ENCODE measurements at places on chromosomes 1 and 21.

DNA sequence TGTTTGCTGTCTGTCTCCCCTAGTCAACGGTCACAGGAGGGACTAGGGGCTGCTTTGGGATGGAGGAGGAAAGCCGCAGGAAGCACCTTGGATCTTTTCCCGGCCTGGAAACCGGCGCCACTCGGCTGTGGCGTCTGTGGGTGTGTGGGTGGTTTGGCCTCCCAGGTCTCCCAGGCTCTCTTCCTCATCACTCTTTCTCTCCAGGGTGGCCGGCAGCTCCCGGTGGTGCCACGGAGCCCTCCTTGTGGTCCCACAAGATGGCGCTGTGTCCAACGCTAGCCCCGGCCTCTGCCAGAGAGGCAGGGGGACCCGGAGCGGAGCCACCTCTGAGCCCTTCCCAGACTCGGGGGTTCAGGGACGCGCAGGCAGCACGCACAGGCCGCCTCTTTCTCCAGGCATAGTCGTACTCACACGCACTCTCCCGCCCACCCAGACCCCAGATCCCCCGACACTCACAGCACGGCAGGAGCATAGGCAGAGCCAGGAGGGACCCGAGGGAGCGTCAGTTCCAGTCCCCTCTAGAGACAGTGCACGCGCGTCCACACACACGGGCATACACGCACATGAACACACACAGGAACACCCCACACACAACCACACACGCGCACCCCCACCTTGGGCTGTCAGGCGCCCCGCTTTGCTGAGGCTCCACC lies 31.2 kb downstream of the CDCP2 start:
- DNase-seq: peak; percentile 77

DNA sequence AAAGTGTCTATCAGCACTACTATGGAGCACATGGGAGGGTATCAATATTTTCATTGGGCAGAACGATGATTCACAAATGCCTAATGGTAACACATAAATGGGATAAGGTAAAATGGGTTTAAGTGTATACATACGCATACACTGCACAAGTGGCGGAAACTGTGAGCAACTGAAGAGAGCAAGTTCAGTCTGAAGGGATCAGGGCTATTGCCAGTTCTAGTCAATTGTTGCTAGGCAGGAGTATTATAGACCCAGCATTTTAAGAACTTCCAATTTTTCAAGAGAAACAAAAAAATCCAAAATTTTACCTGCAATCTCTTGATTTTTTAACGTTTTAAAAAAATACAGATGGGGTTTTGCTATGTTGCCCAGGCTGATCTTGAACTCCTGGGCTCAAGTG lies 23.1 kb downstream of the FOXJ3 start:
- no peak for DNase-seq

DNA sequence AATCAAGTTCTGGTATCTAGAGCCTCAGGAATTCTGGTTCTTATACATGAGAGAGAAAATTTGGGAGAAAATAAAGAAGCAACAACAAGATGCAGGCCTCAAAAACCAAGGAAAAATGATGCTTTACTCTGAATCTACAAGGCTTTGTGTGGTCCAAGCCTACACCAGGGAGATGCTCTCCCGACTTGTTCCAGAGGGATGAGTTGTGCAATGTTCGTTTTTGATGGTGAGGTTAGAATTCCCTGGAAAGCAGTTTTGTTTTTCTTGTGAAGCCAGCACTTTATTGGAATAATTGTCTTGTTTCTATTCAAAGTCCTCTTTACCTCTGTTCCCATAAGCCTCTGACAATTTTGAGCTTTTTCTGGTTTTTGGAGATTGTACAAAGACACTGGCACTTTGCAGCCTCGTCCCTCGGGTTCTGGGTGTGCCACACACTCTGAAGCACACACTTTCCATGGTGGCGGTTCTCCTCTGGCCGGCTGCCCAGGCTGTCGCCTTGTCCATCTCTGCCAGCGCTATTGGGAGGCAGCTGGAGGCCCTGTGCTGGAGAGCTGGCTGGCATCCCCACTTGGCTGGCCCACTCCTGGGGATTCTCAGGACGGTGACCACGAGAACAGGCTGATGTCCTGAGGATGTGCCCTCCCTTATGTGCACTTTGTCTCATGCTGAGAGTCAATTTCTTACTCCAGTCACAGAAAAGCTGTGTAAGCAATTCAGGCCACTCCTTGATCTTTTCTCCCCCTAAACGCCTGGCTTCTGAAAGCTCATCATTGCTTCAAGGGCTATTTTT lies 70.2 kb downstream of the EDEM3 start:
- no peak for DNase-seq

- DNase-seq: no peak
Observed at GRCh38 chr1:235407419-235407818, 40.2 kb downstream of the TBCE start.

- no peak for DNase-seq
Observed at GRCh38 chr1:110237386-110238152, 27.5 kb downstream of the KCNC4 start.

DNA sequence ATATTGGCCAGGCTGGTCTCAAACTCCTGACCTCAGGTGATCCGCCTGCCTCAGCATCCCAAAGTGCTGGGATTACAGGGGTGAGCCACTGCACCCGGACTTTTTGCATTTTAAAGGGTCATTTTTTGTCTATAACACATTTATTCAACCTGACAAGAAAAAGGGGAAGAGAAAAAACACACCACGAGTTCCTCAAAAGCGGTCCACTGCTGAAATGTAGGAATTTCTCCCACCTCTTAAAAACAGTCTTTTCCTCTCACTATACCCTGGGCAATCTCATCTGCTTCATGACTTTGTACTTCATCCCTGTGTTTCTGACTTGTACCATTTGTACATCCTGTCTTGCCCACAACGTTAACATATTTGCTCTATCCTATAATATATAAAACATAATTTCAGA lies 413.3 kb upstream of the PTBP2 start:
- DNase-seq: no peak

- no peak for DNase-seq
Observed at GRCh38 chr1:94248956-94249688, 11.7 kb upstream of the ARHGAP29 start.

DNA sequence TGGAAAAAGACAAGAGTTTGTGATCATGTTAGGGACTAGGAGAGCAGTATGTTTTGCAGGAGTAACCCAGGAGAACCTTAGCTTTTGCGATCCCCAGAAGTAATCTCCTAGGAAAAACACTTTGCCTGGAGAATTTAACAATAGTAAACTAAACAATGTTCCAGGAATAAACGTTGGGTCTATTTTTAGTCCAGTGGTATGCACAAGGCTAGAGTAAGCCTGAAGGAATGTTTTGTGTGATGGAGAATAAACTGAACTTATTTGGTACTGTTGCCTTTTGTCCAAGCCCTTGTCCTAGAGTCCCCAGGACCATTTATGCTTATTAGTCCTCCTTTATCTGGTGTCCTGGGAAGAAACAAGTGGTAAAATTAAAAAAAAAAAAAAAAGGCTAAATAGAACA lies 28.7 kb upstream of the RGS5 start:
- no peak for DNase-seq

DNA sequence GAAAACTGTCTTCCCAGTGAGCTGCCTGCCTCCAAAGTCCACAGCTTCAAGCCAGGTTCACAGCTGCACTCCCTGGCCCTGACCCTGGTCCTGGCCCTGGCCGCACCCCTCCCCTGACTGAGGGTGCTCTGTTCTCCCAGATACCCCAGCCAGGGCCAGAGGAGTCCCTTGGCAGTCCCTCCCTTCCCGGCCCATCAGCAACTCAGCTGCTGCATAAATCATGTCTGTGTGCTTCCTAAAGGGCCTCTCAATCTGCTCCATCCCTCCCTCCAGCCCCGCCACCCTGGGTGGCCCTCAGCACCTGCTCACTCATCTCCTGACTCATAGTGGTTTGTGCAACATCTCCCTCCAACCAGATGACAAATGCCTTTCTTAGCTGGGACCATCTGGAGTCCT lies 24.8 kb upstream of the C1orf174 start:
- peak; percentile 23 for DNase-seq

GRCh38 chr1:47813970-47814369 lies 183.2 kb downstream of the TRABD2B start:
- DNase-seq: no peak

DNA sequence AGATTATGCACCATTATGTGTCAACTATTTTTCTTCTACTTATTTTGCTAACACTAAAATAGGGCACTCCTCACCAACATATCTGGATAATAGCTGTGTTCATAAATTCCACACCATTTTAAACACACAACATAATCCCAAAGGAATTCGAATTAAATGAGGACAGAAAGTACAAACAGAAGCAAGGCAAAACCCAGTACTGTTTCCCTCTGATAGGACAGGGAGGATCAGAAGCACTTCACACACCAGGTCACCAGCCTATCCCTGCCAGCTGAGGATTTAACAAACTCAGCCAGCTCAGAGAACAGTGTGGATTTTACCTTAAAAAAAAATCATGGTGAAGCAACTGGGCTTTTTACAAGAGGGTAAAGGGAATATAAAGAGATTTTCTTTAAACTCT lies 20.0 kb downstream of the CRYZ start:
- no peak for DNase-seq

GRCh38 chr1:2133879-2134215 lies 60.7 kb downstream of the FAAP20 start:
- no peak for DNase-seq

DNA sequence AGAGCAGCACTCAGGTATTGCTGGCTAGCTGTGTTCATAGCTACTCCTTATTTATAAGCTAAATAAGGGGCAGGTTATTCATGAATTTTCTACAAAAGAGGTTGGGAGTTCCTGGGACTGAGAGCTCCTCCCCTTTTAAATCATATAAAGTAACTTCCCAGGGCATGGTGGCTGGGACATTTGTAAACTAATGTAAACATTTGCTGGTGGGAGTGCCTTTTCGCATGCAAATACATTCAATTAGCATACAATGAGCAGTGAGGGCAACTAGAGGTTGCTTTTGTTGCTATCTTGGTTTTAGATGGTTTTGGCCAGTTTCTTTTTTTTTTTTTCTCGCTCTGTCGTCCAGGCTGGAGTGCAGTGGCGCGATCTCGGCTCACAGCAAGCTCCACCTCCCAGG lies 43.4 kb downstream of the GNPAT start:
- no peak for DNase-seq

GRCh38 chr1:99603699-99604560 lies 42.0 kb upstream of the PALMD start:
- DNase-seq: no peak

GRCh38 chr1:39970274-39970673 lies 15.3 kb downstream of the MFSD2A start:
- no peak for DNase-seq

DNA sequence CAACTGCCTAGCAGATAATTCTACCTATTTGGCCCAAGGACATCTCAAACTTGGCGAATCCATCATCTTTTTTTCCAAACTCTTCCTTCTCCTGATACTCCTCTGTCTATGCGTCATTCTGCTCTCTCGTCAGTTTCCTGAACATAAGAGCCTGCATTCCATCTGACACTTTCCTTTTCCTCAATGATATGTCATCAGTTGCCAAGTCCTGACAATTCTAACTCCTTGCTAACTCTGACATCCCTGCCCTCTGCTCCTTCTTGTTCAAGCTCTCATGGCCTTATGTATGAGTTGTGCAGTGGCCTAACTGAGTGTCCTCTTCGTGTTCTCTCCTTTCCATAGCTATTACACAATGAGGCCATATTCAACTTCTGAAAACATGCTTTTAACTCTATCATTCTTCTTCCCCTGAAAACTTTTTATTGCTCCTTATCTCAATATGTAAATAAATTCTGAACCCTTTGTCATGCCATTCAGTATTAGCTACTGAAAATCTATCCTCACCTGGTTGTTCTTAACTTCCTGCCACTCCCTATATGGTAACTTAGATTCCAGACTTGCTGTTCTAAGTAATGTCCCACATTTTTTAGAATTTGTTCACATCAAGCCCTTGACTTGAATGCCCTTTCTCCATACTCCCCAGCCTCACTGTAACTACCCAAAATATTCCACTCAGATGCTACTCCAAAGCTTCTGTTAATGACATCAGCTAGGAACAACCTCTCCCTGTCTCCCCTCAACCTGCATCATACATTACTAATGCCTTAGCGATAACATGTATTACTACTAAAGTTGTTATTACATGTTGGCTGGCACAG lies 11.5 kb downstream of the PALMD start:
- no peak for DNase-seq

DNA sequence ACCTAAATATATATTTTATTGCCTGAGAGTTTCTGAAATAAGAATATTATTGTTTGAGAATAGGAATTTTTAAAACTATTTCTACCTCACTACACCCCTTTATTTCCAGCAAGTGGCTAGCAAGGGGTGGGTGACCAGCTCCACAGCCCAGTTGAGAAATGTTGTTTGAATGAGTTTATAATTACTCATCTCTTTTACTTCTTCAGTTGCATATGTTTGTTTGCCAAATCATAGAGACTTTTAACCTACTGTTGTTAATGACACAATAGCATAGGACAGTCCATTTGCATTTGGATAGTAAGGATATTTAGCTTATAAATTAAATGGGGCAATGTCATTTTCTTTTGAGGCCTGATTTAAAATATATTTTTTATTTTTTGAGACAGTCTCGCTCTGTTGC lies 127.8 kb downstream of the NRDC start:
- no peak for DNase-seq

GRCh38 chr21:42796327-42797062 lies 82.8 kb downstream of the WDR4 start:
- no peak for DNase-seq

- no peak for DNase-seq
Observed at GRCh38 chr1:247653040-247653439, 26.5 kb downstream of the OR13G1 start.

DNA sequence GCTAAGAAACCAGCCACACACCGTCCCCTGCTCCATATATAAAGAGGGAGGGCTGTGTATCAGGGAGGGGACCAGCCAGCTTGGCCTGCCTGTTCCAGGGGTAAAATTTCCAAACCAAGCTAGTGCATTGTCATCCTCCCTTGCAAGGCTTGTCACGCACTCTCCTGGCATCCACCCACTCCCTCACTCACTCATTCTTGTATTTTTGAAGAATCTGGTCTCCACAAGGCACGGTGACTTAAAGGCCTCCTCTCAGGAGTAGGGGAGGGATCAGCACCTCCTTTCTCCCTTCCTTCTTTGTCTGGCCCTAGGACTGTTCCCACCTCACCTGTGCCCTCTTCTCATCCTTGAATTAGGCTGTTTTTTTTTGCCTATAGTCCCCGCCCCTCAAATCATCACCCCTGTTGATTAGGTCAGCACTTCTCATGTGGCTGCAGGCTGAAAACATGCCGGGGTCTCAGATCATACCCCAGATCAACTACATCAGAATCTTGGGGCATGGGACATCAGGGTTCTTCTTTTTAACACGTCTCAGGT lies 5.0 kb downstream of the ABCA4 start:
- no peak for DNase-seq

- DNase-seq: peak; percentile 13
Observed at GRCh38 chr1:58861506-58861905, 77.7 kb upstream of the JUN start.

DNA sequence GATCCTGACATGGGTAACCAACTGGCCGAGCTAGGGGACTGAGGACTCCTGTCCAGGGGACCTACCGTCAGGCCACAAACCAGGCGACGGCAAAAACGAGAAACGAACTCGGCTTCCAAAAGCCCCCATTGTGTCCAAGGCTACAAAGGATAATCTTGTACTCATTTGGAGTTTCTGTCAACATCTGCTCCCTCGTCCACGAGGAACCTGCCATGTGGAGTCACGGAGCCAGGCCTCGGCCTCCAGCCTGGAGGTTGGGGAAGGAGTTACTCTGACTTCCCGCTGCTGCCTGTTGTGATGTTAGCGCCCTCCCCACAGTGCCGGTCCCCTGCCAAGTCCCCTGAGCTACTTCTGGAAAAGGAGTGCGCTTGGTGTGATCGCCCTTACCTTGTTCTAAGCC lies 7.3 kb downstream of the KRTAP10-1 start:
- no peak for DNase-seq
